ENCODE measurements at places on chromosomes 12 and 14. TPM values are rescaled to one million over a fixed set of nuclear protein-coding genes. Genes with fewer than 3 reads are reported as not detected.

Gene HCAR3
- total RNA-seq = not detected

Gene CCDC60
- 0.68 TPM for total RNA-seq

Gene KRT77
- total RNA-seq = not detected

Gene TRMT5
- total RNA-seq = 2.6 TPM

Gene EXOC3L4
- 43.6 TPM for total RNA-seq

Gene SMCO2
- total RNA-seq = not detected

Gene CACNA1C
- total RNA-seq = 18.8 TPM

Gene JAG2
- 29.9 TPM for total RNA-seq

Gene ADCK1
- total RNA-seq = 22.3 TPM

Gene ADSS1
- not detected for total RNA-seq

Gene MYL2
- not detected for total RNA-seq

Gene CKB
- 4,986 TPM for total RNA-seq

Gene CTSG
- total RNA-seq = not detected

Gene MYO1A
- total RNA-seq = 208 TPM

Gene ADCY4
- total RNA-seq = 7.9 TPM

Gene MARK3
- total RNA-seq = 98.0 TPM

Gene EIF2S3B
- total RNA-seq = not detected

Gene SRGAP1
- 19.7 TPM for total RNA-seq

Gene SYNDIG1L
- total RNA-seq = not detected

Gene NYNRIN
- 2.6 TPM for total RNA-seq

Gene KLRK1
- 5.0 TPM for total RNA-seq

Gene HHIPL1
- 0.40 TPM for total RNA-seq

Gene RPL10L
- 16.0 TPM for total RNA-seq

Gene CABP1
- total RNA-seq = 7.5 TPM

Gene PLEKHD1
- total RNA-seq = not detected

Gene CFAP73
- not detected for total RNA-seq

Gene DEGS2
- total RNA-seq = 33.2 TPM

Gene DNAJC22
- total RNA-seq = 38.9 TPM

Gene AMHR2
- not detected for total RNA-seq

Gene ITGB7
- 8.3 TPM for total RNA-seq

Gene ANKRD13A
- 189 TPM for total RNA-seq

Gene TRIAP1
- total RNA-seq = 10.6 TPM

Gene CARMIL3
- total RNA-seq = 4.1 TPM

Gene NKX2-1
- total RNA-seq = not detected

Gene COL2A1
- 0.16 TPM for total RNA-seq

Gene FERMT2
- total RNA-seq = 51.3 TPM

Gene KCNH5
- total RNA-seq = under 0.01 TPM

Gene TMEM233
- total RNA-seq = 0.27 TPM

Gene ACRBP
- 2.9 TPM for total RNA-seq

Gene DDN
- total RNA-seq = 0.32 TPM

Gene BCL2L2
- 44.8 TPM for total RNA-seq

Gene IGF1
- total RNA-seq = 15.5 TPM

Gene CDKN3
- total RNA-seq = not detected

Gene MANSC4
- not detected for total RNA-seq

Gene NEDD1
- 5.6 TPM for total RNA-seq

Gene SOS2
- 60.2 TPM for total RNA-seq

Gene COX8C
- not detected for total RNA-seq

Gene CD69
- total RNA-seq = 7.8 TPM

Gene PIWIL1
- not detected for total RNA-seq
